ENCODE measurements at places on chromosomes 6 and 20. TPM values are rescaled to one million over a fixed set of nuclear protein-coding genes. Genes with fewer than 3 reads are reported as not detected.
A peak's percentile ranks its signal among the peaks of the same experiment; 100 is the strongest.

SLC17A9 gene
- total RNA-seq = 0.41 TPM

ADGB gene
- 8.1 TPM for total RNA-seq

SLC17A5 gene
- 17.9 TPM for total RNA-seq

GSTA2 gene
- total RNA-seq = 72.0 TPM

TNF gene
- 0.23 TPM for total RNA-seq

DNA sequence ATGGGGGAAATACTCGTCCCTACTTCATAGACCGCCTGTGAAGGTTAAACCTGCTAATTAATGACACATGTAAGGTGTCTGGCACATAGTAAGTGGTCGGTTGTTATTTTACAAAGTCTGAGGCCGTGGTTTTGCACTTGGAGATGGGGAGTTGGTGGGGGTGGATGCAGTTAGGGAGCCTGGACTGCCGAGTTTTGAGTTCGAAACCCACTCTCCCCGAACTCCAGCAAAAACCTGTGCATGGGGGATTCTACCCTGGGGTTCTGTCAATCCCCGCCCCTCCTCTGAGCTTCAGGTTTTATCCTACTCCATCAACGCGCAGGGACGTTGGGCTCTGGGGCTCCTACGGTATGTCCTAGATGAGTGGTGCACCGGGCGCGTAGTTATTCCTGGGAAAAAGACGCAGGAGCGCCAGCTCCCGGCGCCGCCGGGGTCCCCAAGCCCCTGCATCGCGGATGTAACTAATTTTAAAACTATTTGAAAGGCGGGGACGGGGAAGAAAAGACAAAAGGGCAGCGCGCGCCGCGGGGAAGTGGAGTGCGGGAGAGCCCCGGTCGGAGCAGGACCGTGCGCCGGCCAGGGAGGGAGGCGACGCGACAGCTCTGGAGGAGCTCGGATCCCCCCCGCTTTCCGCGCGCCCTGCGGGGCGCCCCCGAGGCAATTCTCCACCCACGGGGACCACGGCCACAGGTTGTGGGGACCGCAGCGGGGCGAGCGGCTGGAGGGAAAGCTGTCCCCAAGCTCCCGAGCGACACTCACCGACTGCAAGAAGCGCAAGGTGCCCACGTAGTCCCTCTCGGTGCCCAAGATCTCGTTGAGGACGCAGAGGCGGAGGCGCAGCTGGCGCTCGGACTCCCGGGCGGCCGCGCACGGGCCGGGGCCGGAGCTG lies 672 bp downstream of the PREX1 start:
- peak overlapping the region; percentile 57 for H3K4me3 ChIP-seq
- H3K27ac ChIP-seq = peak overlapping the region; percentile 36
- no peaks in the 10 kb centered on the region for H3K4me1 ChIP-seq
- H3K27me3 ChIP-seq = no peaks in the 10 kb centered on the region
- no peaks in the 10 kb centered on the region for H3K36me3 ChIP-seq

DNA sequence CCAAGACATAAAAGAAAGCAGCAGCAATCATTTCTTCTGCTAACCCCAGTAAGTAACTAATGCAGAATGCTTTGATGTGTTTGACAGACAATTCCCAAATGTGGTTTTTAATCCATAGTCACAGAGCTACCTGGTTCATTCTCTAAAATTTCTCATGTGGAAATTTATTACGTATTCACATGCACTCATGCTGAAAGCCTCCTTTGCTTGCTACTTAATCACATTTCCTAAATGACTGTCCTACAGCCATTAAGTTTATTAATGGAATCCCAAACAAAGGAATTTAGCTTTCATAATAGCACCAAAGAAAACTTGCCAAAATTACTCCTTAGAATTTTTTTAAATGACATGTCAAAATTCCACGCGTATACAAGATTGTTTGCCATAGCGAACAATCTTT lies 68.6 kb upstream of the MCHR2 start:
- no peaks in the 10 kb centered on the region for H3K27me3 ChIP-seq
- H3K27ac ChIP-seq = no peak overlapping the region
- no peaks in the 10 kb centered on the region for H3K4me1 ChIP-seq

DNA sequence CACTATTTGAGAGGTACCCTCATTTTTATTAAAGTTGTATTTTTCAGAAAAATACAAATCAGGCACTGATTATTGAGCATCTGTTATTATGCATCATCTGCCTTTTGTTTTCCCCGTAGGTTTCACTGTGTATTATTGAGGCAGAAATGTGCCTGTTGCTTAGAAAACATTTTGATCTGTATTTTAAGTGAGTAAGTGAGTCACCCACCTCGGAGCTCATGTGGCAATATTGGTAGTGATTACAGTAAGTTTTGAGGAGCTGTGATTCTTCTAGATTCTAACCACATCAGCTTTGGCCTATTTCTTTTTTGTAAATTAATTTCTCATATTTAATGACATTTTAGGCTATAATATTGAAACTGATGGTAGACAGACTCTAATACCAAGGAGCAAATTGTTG lies 59.6 kb upstream of the LAMP5 start:
- H3K4me3 ChIP-seq = no peak overlapping the region
- H3K4me1 ChIP-seq = no peaks in the 10 kb centered on the region
- no peaks in the 10 kb centered on the region for H3K27me3 ChIP-seq
- DNase-seq = no peak
- no peaks in the 10 kb centered on the region for H3K36me3 ChIP-seq

GRCh38 chr6:148557796-148558321 lies 189.0 kb upstream of the UST start:
- H3K36me3 ChIP-seq = no peaks in the 10 kb centered on the region
- H3K4me3 ChIP-seq = no peak overlapping the region
- no peaks in the 10 kb centered on the region for H3K27me3 ChIP-seq
- H3K4me1 ChIP-seq = no peaks in the 10 kb centered on the region
- no peak for DNase-seq

DNA sequence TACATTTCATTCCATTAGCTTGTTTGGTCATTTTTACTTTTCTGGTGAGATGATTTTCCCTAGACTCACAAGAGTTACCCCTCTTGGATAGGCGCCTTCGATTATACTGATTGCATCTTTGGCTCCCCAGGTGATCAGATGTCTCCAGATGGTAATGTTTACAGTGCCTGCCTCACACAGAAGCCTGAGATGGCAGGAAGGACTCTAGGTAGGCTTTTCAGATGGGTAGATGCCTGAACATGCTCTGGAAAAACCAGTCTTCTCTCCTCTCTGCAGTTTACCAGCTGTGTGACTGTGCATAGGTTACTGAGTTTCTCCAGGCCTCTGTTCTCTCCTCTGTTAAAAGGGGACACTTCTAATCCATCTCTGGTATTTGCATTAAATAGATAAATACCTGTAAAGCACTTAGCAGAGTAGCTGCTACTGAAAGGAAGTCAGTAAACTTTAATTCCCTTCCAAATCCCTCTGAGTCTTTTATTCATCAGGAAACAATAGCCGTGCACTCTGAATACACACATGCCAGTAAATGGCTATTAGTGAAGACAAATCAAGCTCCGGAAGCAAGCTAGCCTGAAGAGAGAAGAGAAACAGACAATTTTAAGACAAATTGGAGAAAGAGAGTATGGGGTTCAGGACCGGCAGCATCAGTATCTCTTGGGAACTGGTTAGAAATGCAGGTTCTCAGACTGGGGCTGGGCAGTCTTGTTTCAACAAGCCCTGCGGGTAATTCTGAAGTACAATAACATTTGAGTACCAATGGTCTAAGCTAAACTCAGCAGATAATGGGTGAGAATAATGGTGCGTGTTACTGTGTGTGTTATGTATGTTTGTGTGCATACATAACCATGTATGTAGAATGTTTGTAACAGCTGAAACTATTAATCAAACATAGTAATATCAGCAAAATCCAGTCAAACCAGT lies 139.4 kb downstream of the UST start:
- no peaks in the 10 kb centered on the region for H3K36me3 ChIP-seq
- DNase-seq = peak; percentile 72
- H3K4me3 ChIP-seq = no peak overlapping the region
- H3K27me3 ChIP-seq = no peaks in the 10 kb centered on the region
- peaks cover 6% of the 10 kb centered on the region for H3K4me1 ChIP-seq

DNA sequence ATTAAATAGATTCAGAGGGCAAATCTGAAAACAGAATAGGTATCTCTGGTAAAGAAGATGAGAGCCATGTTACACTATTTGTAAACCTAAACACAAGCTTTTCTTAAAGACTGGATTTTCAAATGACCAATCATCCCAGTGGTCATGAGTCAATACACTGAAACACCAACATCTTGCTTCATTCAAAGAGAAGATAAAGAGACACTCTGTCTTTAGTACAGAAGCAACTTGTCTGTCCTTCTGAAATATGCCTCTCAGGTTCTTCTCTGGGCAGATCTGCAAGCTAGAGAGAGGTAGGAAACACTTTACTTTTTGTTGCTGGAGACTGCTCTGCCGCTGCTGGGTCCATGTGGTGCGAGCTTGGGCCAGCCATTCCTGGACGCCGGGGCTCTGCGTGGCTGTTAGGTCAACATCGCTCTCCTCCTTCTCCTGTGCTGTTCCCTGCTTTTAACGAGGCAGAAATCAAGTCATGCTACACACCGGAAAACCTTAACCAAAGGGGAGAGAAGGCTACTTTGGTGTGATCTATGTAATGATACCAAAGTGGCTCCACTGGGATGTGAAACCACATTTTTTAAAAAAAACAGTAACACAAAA lies 368.2 kb downstream of the SYNE1 start:
- no peaks in the 10 kb centered on the region for H3K36me3 ChIP-seq
- H3K27ac ChIP-seq = no peak overlapping the region
- peaks cover 3% of the 10 kb centered on the region for H3K4me1 ChIP-seq
- no peaks in the 10 kb centered on the region for H3K27me3 ChIP-seq
- DNase-seq = no peak

- no peak overlapping the region for H3K4me3 ChIP-seq
- no peaks in the 10 kb centered on the region for H3K4me1 ChIP-seq
- H3K27ac ChIP-seq = no peak overlapping the region
- no peaks in the 10 kb centered on the region for H3K27me3 ChIP-seq
Measured at GRCh38 chr6:88650029-88650619, 313.3 kb downstream of the RNGTT start.

GRCh38 chr6:44090465-44090864 lies 36.8 kb downstream of the MRPL14 start:
- H3K4me3 ChIP-seq = no peak overlapping the region
- DNase-seq = no peak
- no peaks in the 10 kb centered on the region for H3K36me3 ChIP-seq
- H3K27ac ChIP-seq = no peak overlapping the region

GRCh38 chr6:37323580-37323979 lies 30.2 kb upstream of the RNF8 start:
- H3K4me3 ChIP-seq = no peak overlapping the region
- H3K4me1 ChIP-seq = peaks cover 5% of the 10 kb centered on the region
- H3K36me3 ChIP-seq = no peaks in the 10 kb centered on the region
- no peak for DNase-seq

- no peaks in the 10 kb centered on the region for H3K4me1 ChIP-seq
- H3K27me3 ChIP-seq = no peaks in the 10 kb centered on the region
- no peak overlapping the region for H3K27ac ChIP-seq
- no peak overlapping the region for H3K4me3 ChIP-seq
Measured at GRCh38 chr6:142189057-142189456, 42.0 kb downstream of the VTA1 start.

DNA sequence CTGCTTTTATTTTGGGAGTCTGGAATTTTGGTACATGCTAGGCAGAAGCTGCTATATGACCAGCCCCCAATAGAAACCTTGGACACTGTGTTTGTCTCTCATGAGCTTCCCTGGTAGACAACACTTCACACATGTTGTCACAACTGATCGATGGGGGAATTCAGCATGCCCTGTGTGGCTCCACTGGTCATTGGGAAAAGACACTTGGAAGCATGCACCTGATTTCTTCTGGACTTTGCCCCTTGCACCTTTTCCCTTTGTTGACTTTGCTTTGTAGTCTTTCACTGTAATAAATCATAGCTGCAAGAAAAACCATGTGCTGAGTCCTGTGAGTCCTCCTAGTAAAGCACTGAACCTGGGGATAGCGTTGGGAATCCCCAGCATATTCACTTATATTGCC lies 7.9 kb upstream of the WFDC10A start:
- no peaks in the 10 kb centered on the region for H3K4me1 ChIP-seq
- H3K27me3 ChIP-seq = no peaks in the 10 kb centered on the region
- no peaks in the 10 kb centered on the region for H3K36me3 ChIP-seq
- H3K4me3 ChIP-seq = no peak overlapping the region
- H3K27ac ChIP-seq = no peak overlapping the region
- DNase-seq = no peak

GRCh38 chr6:52557389-52558265 lies 19.2 kb downstream of the TRAM2 start:
- H3K36me3 ChIP-seq = no peaks in the 10 kb centered on the region
- no peak overlapping the region for H3K4me3 ChIP-seq
- H3K4me1 ChIP-seq = no peaks in the 10 kb centered on the region
- no peaks in the 10 kb centered on the region for H3K27me3 ChIP-seq
- no peak overlapping the region for H3K27ac ChIP-seq

All from prostate gland (tissue), 2 donors.